A549 treated with ZK216348 at 1 μM for 4 hours (cell line): ENCODE measurements at places on chromosomes 6 and 20. TPM values are rescaled to one million over a fixed set of nuclear protein-coding genes. Genes with fewer than 3 reads are reported as not detected.

The NAPB gene
- 2.3 to 4.1 TPM (median 3.9 TPM) in 5 replicates for total RNA-seq

The ADGRG6 gene
- total RNA-seq = 37.0 to 76.6 TPM (median 63.3 TPM) in 5 replicates

The IRF4 gene
- total RNA-seq = 0.15 to 2.0 TPM (median 0.40 TPM) in 5 replicates

The ELMO2 gene
- total RNA-seq = 19.3 to 22.8 TPM (median 19.9 TPM) in 5 replicates

The ADGB gene
- not detected in 5 replicates for total RNA-seq

The SYNDIG1 gene
- 0.91 to 2.6 TPM (median 1.9 TPM) in 5 replicates for total RNA-seq

The ALDH5A1 gene
- total RNA-seq = 5.2 to 8.4 TPM (median 7.1 TPM) in 5 replicates

The EPPIN gene
- total RNA-seq = not detected in 5 replicates

The ENPP5 gene
- not detected in 5 replicates for total RNA-seq

The ROMO1 gene
- total RNA-seq = 224 to 385 TPM (median 331 TPM) in 5 replicates

The KCNS1 gene
- total RNA-seq = not detected in 5 replicates

The ACSS1 gene
- 8.2 to 16.0 TPM (median 15.3 TPM) in 5 replicates for total RNA-seq

The HS3ST5 gene
- not detected in 5 replicates for total RNA-seq

The MANEA gene
- 1.4 to 4.3 TPM (median 3.7 TPM) in 5 replicates for total RNA-seq

The ZBTB12 gene
- 2.0 to 5.0 TPM (median 4.5 TPM) in 5 replicates for total RNA-seq

The DZANK1 gene
- 2.6 to 3.2 TPM (median 2.8 TPM) in 5 replicates for total RNA-seq

The C6orf120 gene
- 8.3 to 15.1 TPM (median 12.6 TPM) in 5 replicates for total RNA-seq

The ESR1 gene
- total RNA-seq = not detected in 5 replicates

The CPXM1 gene
- not detected in 5 replicates for total RNA-seq

The KIF6 gene
- total RNA-seq = 0.11 to 0.45 TPM (median 0.13 TPM) in 4 of 5 replicates, not detected in the other

The SPATS1 gene
- not detected in 5 replicates for total RNA-seq

The DLK2 gene
- total RNA-seq = 3.6 to 7.8 TPM (median 7.3 TPM) in 5 replicates

The FAM217A gene
- not detected in 5 replicates for total RNA-seq

The GOPC gene
- total RNA-seq = 9.7 to 19.4 TPM (median 18.0 TPM) in 5 replicates

The MRPS18A gene
- 39.9 to 53.9 TPM (median 46.3 TPM) in 5 replicates for total RNA-seq

The IL20RA gene
- not detected in 5 replicates for total RNA-seq

The COL11A2 gene
- total RNA-seq = 0.71 to 1.5 TPM (median 0.79 TPM) in 5 replicates

The CFAP206 gene
- total RNA-seq = 0.50 to 0.62 TPM (median 0.54 TPM) in 5 replicates

The SLC17A1 gene
- total RNA-seq = 0.14 TPM in 1 of 5 replicates, not detected in the others

The SAMD3 gene
- not detected in 5 replicates for total RNA-seq

The C20orf144 gene
- total RNA-seq = 0.08 to 0.19 TPM in 2 of 5 replicates, not detected in the others

The PHF1 gene
- 10.0 to 20.7 TPM (median 17.9 TPM) in 5 replicates for total RNA-seq

The DDO gene
- 0.07 to 0.38 TPM in 2 of 5 replicates, not detected in the others for total RNA-seq

The C20orf141 gene
- total RNA-seq = 0.36 TPM in 1 of 5 replicates, not detected in the others

The CCDC170 gene
- 0.06 to 0.11 TPM in 2 of 5 replicates, not detected in the others for total RNA-seq

The SLA2 gene
- 0.12 TPM in 1 of 5 replicates, not detected in the others for total RNA-seq

The POU5F1 gene
- 7.3 to 11.6 TPM (median 9.2 TPM) in 5 replicates for total RNA-seq

The MGME1 gene
- 38.7 to 46.6 TPM (median 42.2 TPM) in 5 replicates for total RNA-seq
